ENCODE measurements at places on chromosomes 5 and 9.

DNA sequence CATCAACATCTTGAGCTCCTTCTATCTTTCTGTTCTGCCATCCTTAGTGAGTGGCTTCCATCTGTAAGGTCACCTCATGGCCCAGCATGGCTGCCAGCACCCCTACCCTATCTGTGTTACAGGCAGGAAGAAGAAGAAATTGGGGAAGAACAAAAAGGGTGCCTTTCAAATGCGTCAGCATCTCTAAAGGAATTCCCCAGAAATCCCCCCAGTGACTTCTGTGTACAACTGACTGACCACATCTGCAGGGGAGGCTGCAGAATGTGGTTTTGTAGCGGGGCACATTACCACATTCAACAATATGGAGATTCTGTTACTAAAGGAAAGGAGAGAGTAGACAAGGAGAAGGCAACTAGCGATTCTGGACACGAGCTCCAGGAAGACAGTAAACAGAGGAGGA lies 40.1 kb downstream of the ALG2 start:
- DNase-seq, result no peak

GRCh38 chr9:106843371-106843770 lies 19.6 kb upstream of the ZNF462 start:
- no peak for DNase-seq

DNA sequence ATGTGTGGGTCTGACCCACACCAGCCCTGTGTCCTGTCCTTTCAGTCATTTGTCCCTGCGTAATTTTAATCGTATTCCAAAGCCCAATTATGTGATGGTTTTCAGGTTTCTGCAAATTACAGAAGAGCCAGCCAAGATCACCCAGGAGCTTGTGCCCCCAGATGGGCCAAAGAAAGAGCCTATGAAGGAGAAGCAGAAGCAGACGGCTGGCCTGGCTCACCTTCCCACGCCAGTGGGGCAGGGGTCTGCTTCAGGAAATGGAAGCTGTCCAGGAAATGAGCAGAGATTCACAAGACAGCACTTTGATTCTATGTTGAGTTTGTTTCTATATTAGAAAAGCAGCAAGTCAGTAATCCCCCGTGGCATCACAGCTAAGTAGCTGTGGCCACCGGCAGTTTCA lies 11.7 kb downstream of the S1PR3 start:
- DNase-seq, result no peak

- DNase-seq, result no peak
Observed at GRCh38 chr5:42061121-42061520, 136.0 kb downstream of the FBXO4 start.

DNA sequence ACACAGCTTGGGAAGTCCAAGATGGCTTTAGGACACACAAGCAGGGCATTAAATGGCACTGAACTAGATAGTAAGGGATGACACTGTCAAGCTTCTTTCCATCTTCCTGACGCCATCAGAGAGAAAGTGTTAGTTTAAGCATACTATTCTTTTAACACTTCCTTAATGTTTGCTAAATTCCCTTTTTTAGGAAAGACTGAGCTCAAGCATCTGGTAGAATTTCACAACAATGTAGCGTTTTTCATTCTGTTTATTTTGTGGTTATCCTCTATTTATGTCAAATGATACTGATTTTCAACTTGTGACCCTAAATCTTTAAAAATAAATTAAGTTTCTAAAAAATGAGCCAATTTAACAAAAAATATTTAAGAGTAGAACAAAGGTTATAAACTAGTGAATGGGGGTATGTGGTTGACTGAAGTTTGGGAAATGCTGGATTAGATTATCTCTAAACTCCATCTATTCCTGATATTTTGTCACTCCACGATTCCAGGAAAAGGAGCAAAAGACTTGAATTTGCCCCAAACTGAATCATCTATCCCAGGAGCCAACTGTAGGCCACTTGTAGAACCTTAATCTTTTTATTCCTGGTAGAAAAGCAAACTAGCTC lies 147.4 kb upstream of the KLF9 start:
- no peak for DNase-seq

DNA sequence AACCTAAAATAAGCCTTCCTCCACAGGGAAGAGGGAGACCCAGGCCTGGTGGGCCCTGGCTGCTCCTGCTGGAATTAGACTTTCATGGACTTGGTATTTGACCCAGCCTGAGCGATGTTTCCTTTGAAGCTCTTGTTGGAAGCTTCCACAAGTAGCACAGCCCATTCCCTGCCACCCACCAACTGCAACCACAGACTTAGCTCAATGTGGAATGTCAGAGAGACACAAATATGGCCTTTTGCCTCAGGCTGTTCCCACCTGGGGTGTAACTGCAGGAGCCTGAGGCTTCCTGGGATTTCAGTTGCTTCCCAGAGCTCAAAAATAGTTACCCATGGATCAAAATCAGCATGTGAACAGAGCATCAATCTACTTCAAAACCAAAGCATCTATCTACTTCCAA lies 70.3 kb upstream of the LHFPL2 start:
- no peak for DNase-seq
